Cardiac muscle cell (in vitro differentiated cells and primary cell): ENCODE measurements at places on chromosomes 2 and 18. TPM values are rescaled to one million over a fixed set of nuclear protein-coding genes. Genes with fewer than 3 reads are reported as not detected.

DNA sequence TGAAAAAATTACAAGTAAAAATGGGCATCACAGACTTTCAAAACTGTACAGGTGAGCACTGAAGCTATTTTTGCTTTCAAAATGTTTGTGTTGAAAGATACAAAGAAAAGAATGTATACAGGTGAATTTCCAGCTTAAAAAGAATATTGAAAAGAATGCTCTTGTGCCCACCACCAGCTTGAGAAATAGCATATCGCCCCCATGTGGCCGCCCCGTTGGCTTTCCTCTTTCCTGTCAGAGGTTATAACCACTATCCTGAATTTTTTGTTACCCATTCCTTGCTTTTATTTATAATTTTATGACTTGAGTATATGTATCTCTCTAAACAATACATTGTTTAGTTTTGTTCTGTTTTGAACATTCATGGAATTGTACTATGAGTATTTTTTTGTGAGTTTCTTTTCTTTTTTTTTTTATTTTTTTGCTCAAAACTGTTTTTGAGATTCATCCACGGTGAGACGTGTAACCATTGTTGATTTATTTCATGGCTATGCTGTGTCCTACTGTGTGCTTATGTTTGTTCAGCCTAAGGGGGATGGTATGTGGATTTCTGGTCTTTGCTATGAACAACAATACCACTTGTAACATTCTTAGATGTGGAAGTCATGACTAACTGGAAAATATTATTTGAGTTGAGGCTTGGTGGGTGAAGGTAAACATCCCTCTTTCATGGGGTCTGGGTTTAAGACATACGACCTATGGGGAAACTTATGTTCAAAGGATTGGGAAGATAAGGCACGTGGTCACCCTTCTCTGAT is 11.6 kb downstream of the TRPM8 start:
- H3K27ac ChIP-seq = no peak overlapping the region
- no peak overlapping the region for H3K4me3 ChIP-seq
- no peaks in the 10 kb centered on the region for H3K4me1 ChIP-seq
- peak; percentile 63 for DNase-seq

DNA sequence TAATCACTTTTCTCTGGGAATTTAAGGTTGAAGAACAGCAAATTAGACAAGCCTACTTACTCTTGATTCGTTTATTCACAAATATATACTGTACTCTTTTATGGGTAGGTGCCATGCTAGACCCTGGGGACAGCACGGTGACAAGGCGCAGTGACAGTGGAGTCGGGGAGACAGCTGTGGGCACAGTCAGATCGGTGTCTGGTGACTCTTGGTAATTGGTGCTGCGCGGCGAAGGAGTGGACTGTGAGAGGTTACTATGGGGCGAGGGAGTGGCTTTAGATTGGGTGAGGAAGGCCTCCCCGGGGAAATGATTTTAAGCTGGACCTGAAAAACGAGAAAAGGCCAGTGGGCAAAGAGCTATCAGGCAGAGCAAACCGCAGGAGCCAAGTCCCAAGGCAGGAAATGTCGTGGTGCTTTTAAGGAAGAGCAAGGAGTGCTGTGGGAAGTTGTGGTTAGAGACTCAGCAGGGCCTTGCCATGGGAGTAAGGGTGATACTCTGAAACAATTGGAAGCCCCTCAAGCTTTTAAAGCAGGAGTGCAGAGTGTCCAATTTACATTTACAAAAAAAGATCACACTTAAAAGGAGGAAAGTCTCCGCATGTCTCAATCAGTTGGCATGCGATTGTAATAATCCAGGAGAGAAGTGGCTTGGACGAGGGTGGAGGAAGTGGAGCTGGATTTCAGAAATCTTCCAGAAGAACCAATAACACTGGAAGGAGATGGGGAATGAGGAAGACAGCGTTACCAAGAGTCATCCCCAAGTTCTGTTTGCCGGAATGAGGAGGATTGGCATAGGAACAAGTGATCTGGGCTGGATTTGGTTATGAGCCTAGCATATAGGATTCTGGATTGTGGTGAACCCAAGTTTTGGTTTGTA is 36.1 kb upstream of the TXNDC2 start:
- no peak overlapping the region for H3K4me3 ChIP-seq
- no peak overlapping the region for H3K27ac ChIP-seq
- H3K36me3 ChIP-seq = no peaks in the 10 kb centered on the region
- DNase-seq = peak; percentile 50

DNA sequence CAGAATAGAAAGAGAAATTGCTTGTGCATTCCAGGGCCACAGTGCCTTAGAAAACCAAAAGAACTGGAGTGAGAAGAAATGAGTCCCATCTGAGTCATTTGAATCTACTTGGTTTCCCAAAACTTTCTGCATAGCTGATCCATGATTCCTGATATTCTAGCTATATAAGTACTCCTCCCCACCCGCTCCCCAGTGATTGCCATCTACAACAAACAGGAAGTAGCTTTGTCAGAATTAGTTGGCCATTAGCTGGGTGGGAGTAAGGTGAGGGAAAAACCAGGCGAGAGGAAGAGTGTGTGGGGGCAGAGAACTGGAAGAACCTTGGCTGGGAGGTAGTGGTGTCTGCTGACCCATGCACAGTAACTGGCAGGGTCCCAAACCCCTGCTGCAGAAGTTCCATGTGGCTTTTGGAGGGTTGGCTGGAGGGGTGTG is 122.1 kb downstream of the ACAA2 start:
- no peaks in the 10 kb centered on the region for H3K27me3 ChIP-seq
- no peaks in the 10 kb centered on the region for H3K4me1 ChIP-seq
- no peak overlapping the region for H3K4me3 ChIP-seq
- no peaks in the 10 kb centered on the region for H3K36me3 ChIP-seq

GRCh38 chr2:187549193-187549592 is 5.0 kb downstream of the TFPI start:
- DNase-seq = no peak
- no peak overlapping the region for H3K4me3 ChIP-seq
- H3K27me3 ChIP-seq = no peaks in the 10 kb centered on the region
- peaks cover 3% of the 10 kb centered on the region for H3K4me1 ChIP-seq
- no peak overlapping the region for H3K27ac ChIP-seq

- H3K4me1 ChIP-seq = no peaks in the 10 kb centered on the region
- H3K36me3 ChIP-seq = no peaks in the 10 kb centered on the region
- DNase-seq = peak; percentile 68
- H3K27ac ChIP-seq = no peak overlapping the region
- no peak overlapping the region for H3K4me3 ChIP-seq
- no peaks in the 10 kb centered on the region for H3K27me3 ChIP-seq
These were observed 135.0 kb upstream of the DOK6 start for GRCh38 chr18:69265656-69266055.

DNA sequence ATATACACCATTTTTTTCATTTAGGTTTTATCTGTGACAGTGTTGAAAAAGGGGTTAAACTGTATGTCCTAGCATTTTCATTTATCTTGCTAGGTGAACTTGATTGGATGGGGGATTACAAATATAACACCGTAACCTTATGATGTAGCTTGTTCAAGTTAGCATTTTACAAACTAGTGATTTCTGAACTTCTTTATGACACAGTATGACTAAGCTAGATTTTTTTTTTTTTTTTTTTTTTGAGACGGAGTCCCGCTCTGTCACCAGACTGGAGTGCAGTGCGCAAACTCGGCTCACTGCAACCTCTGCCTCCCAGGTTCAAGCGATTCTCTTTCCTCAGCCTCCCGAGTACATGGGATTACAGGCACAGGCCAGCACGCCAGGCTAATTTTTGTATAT is 47.1 kb downstream of the KCMF1 start:
- H3K4me1 ChIP-seq = peaks cover 9% of the 10 kb centered on the region
- no peaks in the 10 kb centered on the region for H3K36me3 ChIP-seq
- no peak overlapping the region for H3K4me3 ChIP-seq
- DNase-seq = no peak
- no peaks in the 10 kb centered on the region for H3K27me3 ChIP-seq

IL1B gene
- not detected in 2 replicates for total RNA-seq

SNED1 gene
- 0.09 and 1.2 TPM in 2 replicates for total RNA-seq

DNA sequence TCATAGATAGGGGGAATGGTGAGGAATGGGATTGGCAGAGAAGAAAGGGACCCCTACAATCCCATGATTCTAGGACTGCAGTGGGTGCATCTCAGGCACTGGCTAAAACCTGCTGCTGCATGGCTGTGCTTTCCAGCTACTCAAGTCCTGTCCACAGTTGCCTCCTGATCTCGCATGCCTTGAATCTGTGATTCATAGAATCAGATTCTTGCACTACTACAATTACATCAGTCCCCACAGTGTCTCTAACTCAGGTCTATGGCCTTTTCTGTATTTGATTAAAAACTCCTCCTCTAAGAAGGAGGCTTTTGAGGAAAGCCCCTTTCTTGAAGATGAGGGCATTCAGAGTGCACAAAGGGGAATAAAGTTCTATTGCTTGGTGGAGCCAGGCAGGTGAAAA is 117.4 kb downstream of the LRATD1 start:
- no peak overlapping the region for H3K27ac ChIP-seq
- H3K36me3 ChIP-seq = no peaks in the 10 kb centered on the region
- no peak for DNase-seq

DNA sequence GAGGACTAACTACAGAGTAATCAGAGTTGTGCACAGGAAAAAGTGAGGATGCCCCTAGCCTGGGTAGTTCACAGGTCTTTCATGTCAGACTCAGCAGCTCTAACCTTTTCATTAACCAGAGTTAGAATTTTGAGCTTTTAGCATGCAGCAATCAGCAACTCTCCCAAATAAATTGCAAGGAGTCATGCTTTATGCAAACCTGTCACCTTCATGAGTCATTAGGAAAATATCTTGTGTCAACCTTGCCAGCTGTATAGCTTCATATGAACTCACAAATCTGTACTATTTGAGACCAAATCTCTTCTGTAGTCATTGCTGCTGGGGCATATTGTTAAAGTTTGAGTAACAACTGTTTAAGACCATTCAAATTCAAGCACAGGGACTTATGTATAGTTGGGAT is 382.3 kb upstream of the NT5C1B start:
- no peaks in the 10 kb centered on the region for H3K4me1 ChIP-seq
- DNase-seq = no peak
- H3K27ac ChIP-seq = no peak overlapping the region
- no peaks in the 10 kb centered on the region for H3K36me3 ChIP-seq
- H3K27me3 ChIP-seq = no peaks in the 10 kb centered on the region

GRCh38 chr2:106886916-106887758 is 1.2 kb upstream of the ST6GAL2 start:
- peak overlapping the region; percentile 65 for H3K4me3 ChIP-seq
- peaks cover 96% of the 10 kb centered on the region for H3K27me3 ChIP-seq
- peaks cover 7% of the 10 kb centered on the region for H3K4me1 ChIP-seq
- peak; percentile 60 for DNase-seq
- no peak overlapping the region for H3K27ac ChIP-seq

HOXD8 gene
- total RNA-seq = not detected in 2 replicates

TLX2 gene
- 0.06 TPM in 1 of 2 replicates, not detected in the other for total RNA-seq

DNA sequence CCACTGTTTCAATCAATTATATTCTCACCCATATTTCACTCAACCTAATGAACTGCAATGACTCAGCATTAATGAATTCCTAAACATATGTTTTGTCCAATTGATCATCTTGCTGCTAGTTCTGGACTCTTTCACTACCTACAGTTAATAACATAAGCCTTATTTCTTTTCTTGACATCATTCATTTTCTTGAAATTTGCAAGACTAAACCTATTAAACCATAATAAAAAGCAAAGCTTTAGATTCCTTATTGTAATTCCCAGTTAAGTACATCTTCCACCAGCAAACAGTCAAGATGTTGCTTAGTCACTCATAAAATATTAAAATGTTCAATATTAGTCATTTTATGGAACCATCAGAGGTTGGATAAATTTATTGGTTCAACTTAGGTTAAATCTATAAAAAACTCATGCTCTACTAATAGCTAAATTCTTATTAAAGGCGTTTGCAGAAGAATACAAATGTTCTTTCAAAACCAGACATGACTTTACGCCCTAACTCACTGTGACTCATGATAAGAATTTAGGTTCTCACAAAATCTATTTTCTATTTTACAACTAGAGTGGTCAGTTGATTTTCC is 599.4 kb downstream of the RNF144A start:
- H3K4me1 ChIP-seq = no peaks in the 10 kb centered on the region
- H3K4me3 ChIP-seq = no peak overlapping the region
- H3K27ac ChIP-seq = no peak overlapping the region
- no peak for DNase-seq
- H3K27me3 ChIP-seq = no peaks in the 10 kb centered on the region

- H3K4me1 ChIP-seq = no peaks in the 10 kb centered on the region
- no peaks in the 10 kb centered on the region for H3K27me3 ChIP-seq
- H3K4me3 ChIP-seq = no peak overlapping the region
These were observed 43.7 kb upstream of the SLC35G4 start for GRCh38 chr18:11565716-11566115.

ABHD1 gene
- total RNA-seq = 0.27 and 0.56 TPM in 2 replicates
